Colonic mucosa (tissue), 4 donors: ENCODE measurements at places on chromosomes 4 and X.

DNA sequence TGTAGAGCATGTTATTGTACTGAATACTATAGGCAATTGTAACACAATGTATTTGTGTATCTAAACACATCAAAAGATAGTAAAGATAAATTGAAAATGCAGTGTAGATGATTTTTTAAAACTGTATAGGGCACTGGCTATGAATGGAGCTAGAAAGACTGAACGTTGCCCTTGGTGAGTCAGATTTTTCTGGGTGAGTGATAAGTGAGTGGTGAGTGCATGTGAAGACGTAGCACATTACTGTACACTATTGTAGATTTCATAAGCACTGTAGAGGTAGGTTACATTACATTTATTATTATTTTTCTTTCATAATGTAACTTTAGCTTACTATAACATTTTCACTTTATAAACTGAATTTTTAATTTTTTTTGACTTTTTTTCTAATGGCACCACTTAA, 1491.6 kb downstream of the TECRL start:
- DNase-seq = no peak

GRCh38 chr4:7419961-7420660, 14.6 kb downstream of the PSAPL1 start:
- DNase-seq = no peak

DNA sequence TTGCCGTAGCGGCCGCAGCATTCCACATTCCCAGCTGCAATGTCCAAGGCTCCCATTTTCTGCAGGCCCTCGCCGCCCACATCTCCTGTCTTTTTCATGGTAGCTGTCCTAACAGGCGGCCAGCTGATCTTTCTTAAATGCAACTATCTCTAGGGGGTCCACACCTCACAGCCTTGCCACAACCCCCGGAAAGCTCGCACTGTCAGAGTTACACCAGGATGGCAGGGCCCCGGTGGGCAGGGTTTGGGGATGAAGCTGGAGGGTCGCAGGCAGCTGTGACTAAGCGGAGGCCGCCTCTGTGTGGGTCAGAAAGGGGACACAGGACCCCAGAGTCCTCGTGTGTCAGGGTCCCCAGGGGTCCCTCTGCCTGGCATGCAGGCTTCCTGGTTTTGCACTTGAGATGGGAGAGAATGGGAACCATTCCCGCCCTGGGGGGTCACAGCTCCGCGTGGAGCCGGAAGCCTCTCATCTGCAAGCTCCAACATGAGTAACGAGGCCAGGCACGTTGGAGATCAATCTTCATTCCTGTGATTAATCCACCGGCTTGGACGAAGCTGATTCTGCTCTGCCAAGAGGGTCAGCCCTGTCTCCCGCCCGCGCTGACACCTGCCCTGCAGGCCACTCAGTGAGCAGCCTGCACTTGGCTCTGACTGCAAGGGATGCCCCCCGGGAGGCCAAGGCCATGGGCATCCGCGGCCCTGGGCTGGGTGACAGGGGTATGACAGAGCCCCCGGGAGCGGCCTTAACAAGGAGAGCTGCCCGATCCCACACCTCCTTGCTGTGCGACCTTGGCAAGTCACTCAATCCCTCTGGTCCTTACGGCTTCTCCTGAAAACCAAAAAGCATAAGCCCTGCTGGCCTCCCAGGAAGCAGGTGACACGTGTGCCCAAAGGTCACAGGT, 97.9 kb downstream of the ADRA2C start:
- DNase-seq = no peak

GRCh38 chrX:115400960-115401359, 111.4 kb downstream of the LUZP4 start:
- DNase-seq = no peak

- no peak for DNase-seq
These were observed 62.4 kb downstream of the ATXN3L start for GRCh38 chrX:13257223-13258051.

- DNase-seq = peak; percentile 76
These were observed at the start of gene KCTD8 for GRCh38 chr4:44448521-44449461. Gene KCTD8, minus strand, starts transcription at chr4:44448809.

- DNase-seq = no peak
These were observed 25.4 kb upstream of the AFAP1 start for GRCh38 chr4:7964890-7965662.

DNA sequence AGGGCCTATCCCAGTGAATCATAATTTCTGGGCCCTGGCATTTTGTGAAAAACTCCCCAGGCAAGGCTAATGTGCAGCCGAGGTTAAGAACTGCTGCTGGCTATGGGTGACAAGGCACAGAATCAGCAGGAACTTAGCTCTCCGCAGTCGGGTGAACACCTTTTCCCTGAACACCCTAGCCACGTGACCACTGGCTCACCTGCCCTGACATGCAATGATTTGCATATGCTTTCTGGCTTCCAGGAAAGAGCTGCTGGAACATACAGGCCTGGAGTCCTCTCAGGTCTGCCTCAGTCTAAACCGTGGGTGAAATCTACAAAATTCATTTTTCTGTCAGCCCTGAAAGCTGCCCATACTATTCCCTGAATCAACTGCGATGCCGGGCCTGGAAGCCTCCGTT, 56.6 kb downstream of the ZNF827 start:
- DNase-seq = peak; percentile 84
